Peyer's patch (tissue), 4 donors: ENCODE measurements at places on chromosomes 16 and 17. TPM values are rescaled to one million over a fixed set of nuclear protein-coding genes. Genes with fewer than 3 reads are reported as not detected.

The ABCC12 gene
- total RNA-seq = not detected

- no peaks in the 10 kb centered on the region for H3K36me3 ChIP-seq
- no peak overlapping the region for H3K27ac ChIP-seq
- H3K27me3 ChIP-seq = no peaks in the 10 kb centered on the region
- no peak for DNase-seq
- H3K4me1 ChIP-seq = no peaks in the 10 kb centered on the region
These were observed 28.0 kb downstream of the CACNA1G start for GRCh38 chr17:50588391-50589049.

DNA sequence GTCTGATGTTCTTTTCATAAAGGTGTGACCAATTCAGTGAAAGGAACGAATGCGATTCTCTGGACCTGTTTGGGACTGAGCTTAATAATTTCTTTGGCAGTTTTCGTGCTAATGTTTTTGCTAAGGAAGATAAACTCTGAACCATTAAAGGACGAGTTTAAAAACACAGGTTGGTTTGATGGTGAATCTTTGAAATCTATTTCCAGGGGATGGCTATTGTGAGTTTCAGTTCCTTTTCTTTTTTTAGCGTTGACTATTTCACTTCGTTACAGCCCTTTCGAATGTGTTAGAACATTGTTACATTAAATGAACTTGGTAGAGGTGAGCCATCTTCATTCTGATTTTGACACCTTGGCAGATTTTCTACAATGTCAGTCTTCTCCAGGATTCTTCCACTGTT is 1.2 kb downstream of the TNFRSF17 start:
- peak overlapping the region; percentile 69 for H3K27ac ChIP-seq
- H3K4me3 ChIP-seq = no peak overlapping the region
- no peaks in the 10 kb centered on the region for H3K4me1 ChIP-seq
- H3K36me3 ChIP-seq = no peaks in the 10 kb centered on the region
- no peak for DNase-seq

DNA sequence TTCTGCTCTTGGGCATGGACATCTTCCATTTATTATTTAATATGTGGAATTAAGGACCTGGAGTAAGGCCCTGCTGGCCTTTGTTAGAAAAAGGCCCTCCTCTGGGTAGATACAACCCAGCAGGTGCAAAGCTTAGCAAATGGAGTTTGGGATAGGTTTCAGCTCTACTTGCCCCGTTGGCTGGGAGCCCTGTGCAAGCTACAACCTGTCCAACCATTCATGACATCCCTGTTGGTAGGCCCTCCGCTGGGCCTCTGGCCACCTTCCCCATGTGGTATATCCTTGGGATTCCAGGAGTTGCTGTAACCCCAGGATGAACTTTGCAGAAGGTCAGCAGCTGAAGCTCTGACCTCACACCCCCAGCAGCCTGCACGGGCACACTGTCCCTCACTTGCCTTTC is 6.4 kb downstream of the NGFR start:
- no peaks in the 10 kb centered on the region for H3K27me3 ChIP-seq
- no peak overlapping the region for H3K27ac ChIP-seq
- H3K4me1 ChIP-seq = no peaks in the 10 kb centered on the region

- H3K36me3 ChIP-seq = no peaks in the 10 kb centered on the region
- H3K27ac ChIP-seq = no peak overlapping the region
- no peak overlapping the region for H3K4me3 ChIP-seq
- no peaks in the 10 kb centered on the region for H3K4me1 ChIP-seq
These were observed 105.7 kb downstream of the IRX5 start for GRCh38 chr16:55036371-55036821.

DNA sequence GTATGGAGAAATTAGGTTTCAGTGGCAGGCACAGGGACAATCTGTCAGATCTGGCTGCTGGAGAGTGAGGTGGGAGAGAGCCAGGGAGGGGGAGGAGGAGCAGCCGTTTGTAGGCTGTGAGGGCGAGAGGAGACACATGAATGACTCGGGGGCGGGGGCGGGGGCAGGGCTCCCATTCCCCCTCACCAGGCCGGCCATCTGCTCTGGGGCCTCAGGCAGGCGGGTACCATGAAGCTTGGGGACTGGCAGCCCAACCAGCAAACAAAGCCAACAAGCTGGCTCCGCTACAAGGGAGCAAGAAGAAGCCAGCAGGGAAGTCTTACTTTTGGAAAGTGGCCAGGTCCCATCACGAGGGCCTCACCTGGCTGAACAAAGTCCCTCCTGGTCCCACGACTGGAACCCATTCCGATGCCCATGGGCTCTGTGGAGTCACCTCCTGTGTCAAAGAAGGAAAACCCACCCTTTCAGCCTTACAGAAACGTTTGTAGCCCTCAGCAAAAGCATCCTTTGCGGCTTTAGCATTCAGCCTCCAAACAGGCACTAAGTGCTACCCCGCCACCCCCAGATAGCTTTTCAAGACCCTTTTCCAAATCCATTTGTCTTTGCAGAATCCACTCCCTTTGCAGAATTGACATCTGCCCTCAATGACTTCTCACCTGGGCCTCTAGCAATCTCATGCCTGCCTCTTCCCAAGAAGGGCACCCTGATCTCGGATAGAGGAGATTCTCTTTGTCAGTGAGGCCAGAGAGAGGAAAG is 9.2 kb upstream of the SSTR2 start:
- H3K27me3 ChIP-seq = no peaks in the 10 kb centered on the region
- H3K36me3 ChIP-seq = no peaks in the 10 kb centered on the region
- no peaks in the 10 kb centered on the region for H3K4me1 ChIP-seq

DNA sequence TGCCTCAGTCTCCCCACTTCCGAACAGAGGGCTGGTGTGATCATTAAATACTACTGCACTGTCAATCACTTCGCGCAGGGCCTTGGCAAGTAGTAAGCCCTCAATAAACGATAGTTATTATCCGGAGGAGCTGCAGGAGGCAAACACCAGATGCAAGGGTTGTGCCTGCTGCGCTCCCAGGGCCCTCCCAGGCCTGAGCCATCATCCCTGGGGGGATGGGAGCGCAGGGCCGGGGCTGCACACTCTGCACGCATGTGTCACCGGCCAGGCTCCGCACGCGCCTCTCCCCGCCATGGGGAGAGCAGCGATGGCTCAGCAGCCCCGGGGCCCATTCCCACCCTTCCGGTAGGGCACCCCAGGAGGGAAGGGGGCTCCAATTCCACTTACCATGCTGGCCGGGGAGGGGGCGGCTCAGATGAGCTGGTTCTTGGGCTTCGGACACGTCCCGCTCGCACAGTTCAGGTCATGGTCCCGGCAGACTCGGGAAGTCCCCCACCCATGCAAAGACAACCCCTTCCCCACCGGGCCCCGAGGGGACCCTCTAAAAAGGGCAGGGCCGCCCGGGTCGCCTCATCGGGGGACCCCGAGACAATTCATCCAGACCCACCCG is 681 bp downstream of the XPO6 start:
- H3K27me3 ChIP-seq = no peaks in the 10 kb centered on the region
- H3K27ac ChIP-seq = peak overlapping the region; percentile 96
- peak overlapping the region; percentile 97 for H3K4me3 ChIP-seq
- no peaks in the 10 kb centered on the region for H3K36me3 ChIP-seq
- DNase-seq = peak; percentile 81
- peaks cover 30% of the 10 kb centered on the region for H3K4me1 ChIP-seq

DNA sequence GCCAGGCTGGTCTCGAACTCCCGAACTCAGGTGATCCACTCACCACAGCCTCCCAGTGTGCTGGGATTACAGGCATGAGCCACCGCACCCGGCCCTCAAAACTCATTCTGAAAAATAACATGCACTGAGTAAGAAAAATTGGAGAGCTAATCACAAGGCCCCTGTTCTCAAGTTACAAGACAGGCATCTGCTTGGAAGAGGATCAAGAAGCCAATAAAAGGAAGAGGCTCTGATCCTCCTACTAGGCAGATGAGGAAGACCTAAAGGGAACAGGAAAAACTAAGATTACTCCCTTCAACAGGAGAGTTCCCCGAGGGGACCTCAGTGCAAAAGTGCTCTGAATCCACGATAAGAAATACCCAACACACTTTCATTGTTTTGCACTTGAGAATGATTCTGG is 18.4 kb downstream of the BLMH start:
- DNase-seq = no peak
- H3K36me3 ChIP-seq = no peaks in the 10 kb centered on the region
- H3K27me3 ChIP-seq = no peaks in the 10 kb centered on the region
- no peaks in the 10 kb centered on the region for H3K4me1 ChIP-seq

- H3K27me3 ChIP-seq = no peaks in the 10 kb centered on the region
- no peak for DNase-seq
- H3K27ac ChIP-seq = no peak overlapping the region
- no peaks in the 10 kb centered on the region for H3K36me3 ChIP-seq
These were observed 30.4 kb downstream of the SOCS3 start for GRCh38 chr17:78329263-78330059.
